Stomach (tissue), 19 donors: ENCODE measurements at places on chromosomes 11 and 22. TPM values are rescaled to one million over a fixed set of nuclear protein-coding genes. Genes with fewer than 3 reads are reported as not detected.

CCDC86 gene
- 15.2 TPM for polyA plus RNA-seq

DNA sequence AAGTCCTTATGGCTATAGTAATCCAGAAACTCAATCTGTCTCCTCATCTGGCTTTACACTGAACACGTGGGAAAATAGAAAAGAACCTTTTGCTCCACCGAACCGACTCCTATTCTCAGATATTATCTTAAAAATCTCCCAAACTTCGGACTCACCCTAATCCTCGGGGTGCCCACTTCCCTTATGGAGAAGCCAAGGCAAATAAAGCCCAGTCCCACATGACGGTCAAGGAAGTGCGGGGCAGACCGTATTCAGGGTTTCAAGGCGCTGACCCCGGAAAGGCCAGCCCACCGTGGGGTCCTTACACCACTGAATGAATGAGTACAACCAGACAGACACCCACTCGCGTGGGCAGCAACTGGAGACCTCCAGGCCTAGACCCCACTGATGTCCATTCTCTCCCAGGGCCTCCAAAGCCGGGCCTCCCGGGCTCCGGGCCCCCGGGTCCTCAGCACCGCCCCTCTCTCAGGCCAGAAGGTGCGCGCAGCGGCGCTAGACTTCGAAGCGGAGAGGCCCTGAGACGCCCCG, 489 bp downstream of the NUP98 start:
- H3K36me3 ChIP-seq, result peaks cover 30% of the 10 kb centered on the region
- no peaks in the 10 kb centered on the region for H3K27me3 ChIP-seq
- peak overlapping the region; percentile 84 for H3K4me3 ChIP-seq
- peaks cover 44% of the 10 kb centered on the region for H3K4me1 ChIP-seq
- peak overlapping the region; percentile 97 for H3K27ac ChIP-seq
- no peak for DNase-seq

DNA sequence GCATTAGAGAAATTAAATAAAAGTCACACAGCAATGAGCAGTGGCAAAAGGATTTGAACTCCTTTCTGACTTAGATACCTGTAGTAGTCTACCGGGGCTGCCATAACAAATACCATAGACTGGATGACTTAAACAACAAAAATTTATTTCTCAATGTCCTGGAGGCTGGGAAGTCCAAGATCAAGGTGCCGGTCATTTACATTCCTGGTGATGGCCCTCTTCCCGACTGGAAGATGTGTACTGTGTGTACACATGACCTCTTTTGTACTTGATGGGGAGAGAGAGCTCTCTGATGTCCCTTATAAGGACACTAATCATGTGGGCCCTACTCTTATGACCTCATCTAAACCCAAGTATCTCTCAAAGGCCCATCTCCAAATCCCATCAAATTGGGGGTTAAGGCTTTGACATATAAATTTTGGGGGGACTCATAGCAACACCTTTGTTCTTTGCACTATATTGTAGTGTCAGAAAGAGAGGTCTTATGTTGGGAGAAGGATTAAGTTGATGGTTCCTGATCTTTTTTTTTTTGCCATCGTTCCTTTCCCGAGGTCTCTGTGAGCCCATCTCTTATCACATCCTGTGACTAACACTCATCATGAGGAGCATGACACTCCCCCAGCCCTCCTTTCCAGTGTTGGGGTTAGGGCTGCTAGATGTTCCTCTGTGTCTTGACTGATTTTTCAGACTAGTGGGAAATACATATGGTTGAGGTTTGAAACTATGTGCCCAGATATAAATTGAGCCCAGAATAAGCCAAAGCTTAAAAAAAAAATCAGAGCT, 104.3 kb downstream of the TRAF6 start:
- no peak overlapping the region for H3K4me3 ChIP-seq
- no peaks in the 10 kb centered on the region for H3K27me3 ChIP-seq
- peaks cover 26% of the 10 kb centered on the region for H3K4me1 ChIP-seq
- H3K36me3 ChIP-seq, result no peaks in the 10 kb centered on the region
- DNase-seq, result no peak

DNA sequence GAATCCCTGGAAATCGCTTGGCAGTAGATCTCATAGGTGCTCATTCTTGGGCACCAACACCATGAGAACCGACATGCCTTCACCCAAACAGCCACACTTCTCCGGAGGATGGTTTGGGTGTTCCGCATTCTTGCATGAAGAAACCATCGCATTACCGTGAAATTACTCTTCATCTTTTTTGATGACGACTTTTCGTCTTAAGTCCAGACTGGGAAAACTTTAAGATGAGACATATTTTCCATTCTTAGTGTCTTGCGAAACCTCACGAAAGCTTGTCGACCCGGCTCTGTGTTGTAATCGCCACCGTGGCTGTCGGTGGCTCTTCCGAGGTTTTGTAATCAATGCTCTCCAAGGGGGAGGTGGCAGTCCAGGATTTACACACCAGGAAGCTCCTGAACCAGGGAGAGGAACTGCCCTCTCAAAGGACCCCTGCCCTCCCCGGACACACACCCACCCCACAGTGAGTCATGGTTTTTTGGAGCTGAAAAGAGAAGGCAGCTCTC, 1.7 kb downstream of the TOM1 start:
- peak; percentile 37 for DNase-seq
- H3K27ac ChIP-seq, result peak overlapping the region; percentile 96
- H3K36me3 ChIP-seq, result peaks cover 6% of the 10 kb centered on the region
- no peaks in the 10 kb centered on the region for H3K27me3 ChIP-seq
- no peak overlapping the region for H3K4me3 ChIP-seq

DNA sequence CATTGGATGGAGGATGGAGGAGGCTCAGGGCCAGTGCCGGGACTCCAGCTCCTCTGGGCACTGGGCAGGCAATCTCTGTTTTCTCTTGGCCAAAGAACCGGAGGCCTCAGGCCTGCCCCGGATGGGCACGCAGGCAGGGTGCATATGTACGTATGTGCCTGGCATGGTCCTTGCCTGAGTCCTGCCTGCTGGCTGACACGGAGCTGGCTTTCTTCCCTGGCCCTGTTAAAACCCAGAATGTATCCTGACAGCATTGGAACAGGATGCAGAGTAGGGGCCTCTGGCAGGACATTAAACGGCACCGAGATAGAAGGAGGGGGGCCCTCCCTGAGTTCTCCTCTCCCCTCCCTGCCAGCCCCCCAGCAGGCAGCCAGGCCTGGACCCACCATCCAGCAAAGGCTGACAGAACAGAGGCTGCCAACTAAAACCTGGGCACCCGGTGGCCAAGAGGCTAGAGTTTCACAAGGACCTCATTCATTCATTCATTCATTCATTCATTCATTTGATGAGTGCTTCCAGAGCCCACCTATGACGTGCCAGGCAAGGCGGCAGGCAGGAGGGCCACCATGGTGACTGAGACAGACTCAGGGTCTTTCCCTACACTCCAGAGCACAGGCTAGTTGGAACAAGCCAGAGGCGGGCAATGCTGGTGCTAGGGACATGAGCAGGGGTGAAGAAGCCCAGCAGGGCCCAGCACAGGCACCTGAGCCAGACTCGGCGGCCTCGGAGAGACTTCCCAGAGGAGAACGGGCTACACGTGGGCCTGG, 28.8 kb downstream of the FLRT1 start:
- no peaks in the 10 kb centered on the region for H3K27me3 ChIP-seq
- H3K4me1 ChIP-seq, result peaks cover 12% of the 10 kb centered on the region
- H3K36me3 ChIP-seq, result no peaks in the 10 kb centered on the region
- H3K27ac ChIP-seq, result no peak overlapping the region

DNA sequence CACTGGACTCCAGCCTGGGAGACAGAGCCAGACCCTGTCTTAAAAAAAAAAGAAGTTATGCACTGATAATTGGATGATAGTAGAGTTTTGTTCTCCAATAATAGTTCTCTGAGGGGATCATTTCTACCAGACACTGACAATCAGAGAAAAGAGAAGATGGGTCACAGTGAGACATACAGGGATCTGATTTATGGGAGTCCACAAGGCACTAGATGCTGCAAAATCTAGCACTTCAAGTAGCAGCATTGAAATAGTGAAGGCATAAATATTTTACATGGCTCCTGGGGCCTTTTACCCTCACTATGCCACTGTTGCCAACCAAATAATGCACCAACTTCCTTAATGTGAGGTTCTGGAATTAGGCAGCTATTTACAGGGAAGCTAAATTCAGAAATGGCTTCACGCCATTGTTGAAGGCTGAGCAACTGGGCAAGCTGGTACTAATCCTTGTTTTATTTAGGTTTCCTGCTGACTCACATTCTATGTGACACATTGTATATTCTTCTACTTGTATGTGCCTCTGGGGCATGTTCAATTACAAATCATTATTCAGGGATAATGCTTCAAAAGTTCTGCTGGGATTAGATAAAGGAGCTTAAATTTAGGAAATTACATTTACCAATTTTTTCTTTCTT, 38.2 kb upstream of the ABTB2 start:
- H3K36me3 ChIP-seq, result no peaks in the 10 kb centered on the region
- no peak overlapping the region for H3K27ac ChIP-seq
- H3K4me1 ChIP-seq, result no peaks in the 10 kb centered on the region
- DNase-seq, result no peak
